Left hindlimb (tissue), 1 donor: ENCODE measurements at places on chromosomes 11 and 22.

DNA sequence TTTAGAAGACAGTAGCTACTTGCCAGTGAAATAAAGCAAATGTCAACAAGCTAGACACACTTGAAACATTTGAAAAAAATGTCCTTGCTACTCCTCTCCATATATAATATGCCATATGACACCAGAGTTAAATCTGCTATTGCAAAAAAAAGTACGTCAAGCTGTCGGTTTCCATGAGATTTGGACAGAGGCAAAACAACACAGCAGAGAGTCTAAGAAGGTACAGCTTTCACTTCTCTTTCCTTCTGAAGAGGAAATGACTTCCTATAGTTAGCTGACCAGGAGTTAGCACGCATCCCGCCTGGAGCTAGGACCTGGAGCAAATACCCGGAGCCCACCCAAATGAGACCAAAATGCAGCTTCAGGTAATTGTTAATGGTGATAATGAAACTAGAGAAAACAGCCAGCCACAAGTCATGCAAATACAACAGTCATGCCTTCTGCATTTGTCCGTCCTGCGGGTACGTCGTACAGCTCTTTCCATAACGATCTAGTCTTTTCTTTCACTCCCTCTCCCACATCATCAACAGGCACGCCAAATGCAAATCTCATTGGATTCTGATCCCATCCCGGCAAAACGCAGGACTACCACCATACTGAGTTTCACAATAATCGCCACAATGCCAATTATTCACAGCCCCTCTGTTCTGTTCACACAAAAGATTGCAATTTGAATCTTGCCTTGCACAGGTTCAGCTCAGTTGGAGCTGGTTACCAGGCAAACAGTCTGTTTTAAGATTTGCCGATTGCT, 395.0 kb upstream of the CCDC90B start:
- DNase-seq, result peak; percentile 62

- DNase-seq, result no peak
Measured at GRCh38 chr11:117891362-117891761, 14.9 kb upstream of the FXYD6 start.

GRCh38 chr22:50209893-50210292, 9.1 kb downstream of the SELENOO start:
- peak; percentile 63 for DNase-seq

DNA sequence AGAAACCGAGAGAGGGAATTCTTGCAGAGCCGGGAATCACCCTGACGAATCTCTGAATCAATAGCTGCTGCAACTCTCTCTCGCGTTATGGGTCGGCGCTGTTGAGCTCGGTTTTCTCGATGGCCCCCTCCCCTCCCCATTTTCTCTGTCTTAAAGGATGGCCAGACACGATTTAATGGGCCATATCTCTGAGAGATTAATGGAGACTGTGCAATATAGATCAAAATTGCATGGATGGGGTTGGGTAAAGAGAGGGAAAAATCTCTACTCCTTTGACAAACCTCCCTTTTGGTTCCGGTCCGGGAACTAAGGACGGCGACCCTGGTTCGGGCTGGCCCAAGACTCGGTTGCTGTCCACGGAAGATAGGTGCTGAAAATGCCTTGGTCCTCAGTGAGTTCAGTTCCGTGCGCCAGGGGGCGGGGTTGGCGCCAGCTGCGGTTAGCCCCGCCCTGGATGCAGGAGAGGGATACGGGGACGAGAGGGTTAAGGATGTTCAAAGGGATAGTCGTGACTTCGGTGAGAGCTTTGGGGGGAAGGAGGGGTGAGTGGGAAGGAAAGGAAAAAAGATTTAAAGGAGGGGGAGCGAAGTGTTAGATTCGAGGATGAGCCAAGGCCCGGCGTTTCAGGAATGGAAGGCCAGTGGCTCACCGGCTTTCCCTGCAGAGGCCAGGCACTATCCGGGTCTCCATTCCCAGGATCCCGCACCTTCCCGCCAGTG, 103.6 kb upstream of the HSD17B12 start:
- no peak for DNase-seq

- DNase-seq, result no peak
Measured at GRCh38 chr11:8265681-8266241, 2.1 kb upstream of the LMO1 start.

DNA sequence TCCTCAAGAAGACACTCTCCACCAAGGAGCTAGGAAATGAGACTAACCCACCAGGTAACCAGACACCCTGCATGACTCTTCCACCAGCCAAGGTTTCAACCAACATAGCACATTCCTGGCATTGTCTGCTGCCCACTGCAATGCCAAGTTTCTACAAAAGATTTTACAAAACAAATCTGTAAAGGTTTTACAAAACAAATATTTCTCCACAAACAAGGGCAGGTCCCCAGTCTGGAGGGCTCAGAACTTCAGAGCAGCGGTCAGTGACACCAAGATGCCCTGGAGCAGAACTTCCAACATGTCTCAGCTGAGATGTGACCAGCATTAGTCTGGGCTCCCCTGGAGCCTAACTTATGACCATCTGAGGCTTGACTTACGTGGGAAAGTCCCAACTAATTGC, 14.0 kb downstream of the GALNT18 start:
- DNase-seq, result no peak

- no peak for DNase-seq
Measured at GRCh38 chr11:111162305-111162704, 83.2 kb upstream of the POU2AF2 start.

DNA sequence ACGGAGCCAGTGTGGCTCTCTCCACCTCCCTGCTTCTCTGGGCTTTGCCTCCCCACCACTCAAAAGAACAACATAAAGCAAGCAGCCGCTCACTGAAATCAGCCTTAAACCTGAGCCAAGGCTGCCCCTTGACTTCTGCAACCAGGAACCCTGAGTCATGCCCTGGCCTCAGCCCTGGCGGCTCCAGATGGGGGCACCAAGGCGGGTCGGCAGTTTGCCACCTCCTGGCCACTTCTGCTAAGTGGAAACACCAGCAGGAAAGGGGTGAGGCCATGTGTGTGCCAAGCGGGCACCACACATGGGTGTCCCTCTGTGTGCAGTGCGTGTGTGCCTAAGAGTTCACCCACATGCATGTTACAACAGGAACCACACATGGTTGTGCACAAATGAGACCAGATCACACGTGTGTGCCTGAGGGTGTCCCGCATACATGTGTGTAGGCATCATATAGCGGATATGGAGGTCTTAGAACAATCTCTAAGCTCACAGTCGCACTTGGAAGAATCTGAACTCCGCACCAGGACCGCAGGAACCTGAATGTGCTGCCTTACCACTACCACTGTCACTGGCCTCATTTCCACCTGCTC, 221.2 kb downstream of the MN1 start:
- DNase-seq, result no peak

DNA sequence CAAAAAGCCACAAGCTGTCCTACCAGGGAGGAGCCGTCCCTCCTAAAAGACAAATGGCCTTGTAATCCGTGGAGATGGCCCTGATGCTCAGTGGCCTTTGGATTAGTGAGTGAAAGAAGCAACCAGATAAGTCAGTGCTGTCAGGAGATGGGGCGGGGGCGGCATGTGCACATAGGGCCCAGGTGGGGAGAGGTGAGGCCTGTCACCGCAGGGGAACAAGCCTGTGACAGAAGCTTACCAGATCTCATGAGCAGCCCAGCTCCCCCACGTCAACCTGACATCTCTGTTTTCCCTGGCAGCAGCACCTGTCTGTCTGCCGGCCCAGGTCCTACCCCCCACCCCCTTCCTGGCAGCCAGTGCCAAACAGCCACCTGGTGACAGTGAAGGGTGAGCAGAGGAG, 162.6 kb downstream of the BUD13 start:
- DNase-seq, result no peak

DNA sequence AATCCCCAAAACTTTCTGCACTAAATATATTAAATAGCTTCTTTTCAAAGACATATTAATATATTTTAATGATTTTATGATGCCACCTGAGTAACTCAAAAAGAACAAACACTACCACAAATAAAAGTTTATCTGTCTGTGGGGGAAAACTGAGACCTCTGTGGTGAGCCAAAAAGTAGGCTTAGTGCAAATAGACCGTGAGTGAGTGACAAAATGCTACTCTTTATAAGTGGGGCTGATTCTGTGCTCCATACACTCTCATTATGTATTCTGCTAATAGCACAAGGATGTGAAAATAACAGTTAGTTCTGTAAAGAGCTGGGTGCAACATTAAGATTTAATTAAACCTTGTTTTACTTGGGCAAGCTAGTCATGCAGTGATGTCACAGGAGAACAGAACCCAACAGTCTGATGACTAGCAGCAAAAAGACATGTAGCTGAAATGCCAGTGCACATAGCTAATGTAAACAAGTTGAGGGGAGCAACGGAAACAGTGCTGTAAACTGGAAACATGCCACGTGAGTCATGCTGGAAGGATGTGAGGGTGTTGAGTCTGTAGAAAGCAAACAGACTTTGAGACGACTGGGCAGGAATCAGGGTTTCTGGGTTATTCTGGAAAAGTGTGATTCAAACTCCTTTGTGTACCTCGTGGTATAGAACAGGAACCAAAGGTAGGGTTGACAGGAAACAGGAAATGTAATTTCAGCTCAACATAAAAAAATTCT, 1130.4 kb downstream of the LRRC4C start:
- peak; percentile 71 for DNase-seq

GRCh38 chr11:116073854-116074837, 569.9 kb upstream of the CADM1 start:
- DNase-seq, result peak; percentile 46

DNA sequence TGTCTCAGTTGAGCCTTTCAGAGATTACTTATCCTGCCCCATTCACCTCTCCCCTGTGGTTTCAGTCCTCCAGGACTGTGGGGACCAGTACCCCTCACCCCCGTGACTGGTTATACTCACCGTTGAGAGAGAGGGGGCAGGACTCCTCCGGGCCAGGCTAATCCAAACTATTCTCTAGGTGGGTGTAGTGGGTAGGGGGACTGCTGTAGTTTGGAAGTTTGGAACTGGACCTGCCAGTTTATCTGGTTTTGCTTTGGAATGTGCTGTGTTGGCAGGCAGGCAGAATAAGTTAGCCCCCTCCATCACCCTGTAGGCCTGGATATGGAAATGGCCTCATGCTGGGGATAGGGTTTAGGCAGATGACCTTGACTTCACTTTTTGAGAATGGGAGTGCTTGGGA, 13.5 kb downstream of the TEAD1 start:
- no peak for DNase-seq

DNA sequence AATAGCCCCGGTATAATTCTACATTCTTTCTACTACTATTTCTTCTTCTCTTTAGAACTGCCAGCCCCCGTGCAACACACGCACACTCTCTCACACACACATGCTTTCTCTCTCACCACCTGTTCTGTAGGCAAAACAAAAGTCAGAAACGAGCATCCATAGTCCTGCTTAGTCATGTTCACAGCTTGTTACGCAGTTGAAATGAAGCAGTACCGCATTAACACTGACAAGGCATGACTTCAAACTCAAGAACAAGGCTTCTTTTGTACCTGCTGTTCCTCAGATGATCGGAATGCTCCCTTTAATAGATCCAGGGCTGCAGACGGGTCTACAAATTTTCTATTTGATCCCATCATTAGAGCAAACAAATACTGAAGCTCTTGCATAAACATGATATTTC, 42.2 kb downstream of the USP28 start:
- DNase-seq, result no peak

DNA sequence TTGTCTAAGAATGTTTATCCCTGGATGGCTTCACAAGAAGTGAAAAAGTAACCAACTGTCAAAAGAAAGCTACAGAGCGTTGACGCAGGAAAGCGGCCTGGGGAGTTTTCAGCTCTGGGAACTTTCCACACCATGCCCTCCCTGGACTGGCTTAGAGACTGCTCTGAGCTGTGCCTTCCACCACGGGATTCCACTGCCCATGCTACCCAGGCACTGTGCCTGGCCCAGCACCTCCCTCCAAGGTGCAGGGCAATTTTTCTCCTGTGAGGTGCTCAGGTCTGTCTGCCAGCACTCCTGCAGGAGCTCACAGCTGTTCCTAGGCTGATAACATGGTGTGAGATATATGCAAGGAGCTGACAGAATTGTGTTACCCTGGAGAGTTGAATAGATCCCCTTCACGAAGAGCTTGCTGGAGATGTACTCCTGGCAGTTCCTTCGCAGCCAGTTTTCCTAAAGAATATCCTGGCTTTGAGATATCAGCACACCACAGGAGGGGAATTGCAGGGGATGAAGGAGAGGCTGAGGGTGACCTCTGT, 258.3 kb upstream of the B3GAT1 start:
- DNase-seq, result no peak

DNA sequence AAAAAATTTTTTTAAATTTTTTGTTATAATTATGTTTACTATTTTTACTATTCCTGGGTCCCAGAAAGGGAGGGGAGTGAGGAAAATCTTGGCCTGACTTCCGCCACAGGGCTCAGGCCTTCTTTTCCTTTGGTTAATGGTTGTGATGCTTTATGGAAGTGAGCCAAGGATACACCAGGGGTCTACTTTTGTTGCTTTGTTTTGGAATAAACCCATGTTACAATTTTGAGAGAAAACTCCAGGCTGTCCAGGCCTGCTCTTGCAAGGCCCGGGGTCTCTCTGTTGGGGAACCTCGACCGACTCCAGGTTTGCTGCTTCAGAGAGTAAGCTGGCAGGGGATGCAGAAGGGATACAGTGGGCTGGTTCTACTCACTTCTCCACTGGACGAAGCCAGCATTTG, 84.7 kb downstream of the ABTB2 start:
- no peak for DNase-seq

DNA sequence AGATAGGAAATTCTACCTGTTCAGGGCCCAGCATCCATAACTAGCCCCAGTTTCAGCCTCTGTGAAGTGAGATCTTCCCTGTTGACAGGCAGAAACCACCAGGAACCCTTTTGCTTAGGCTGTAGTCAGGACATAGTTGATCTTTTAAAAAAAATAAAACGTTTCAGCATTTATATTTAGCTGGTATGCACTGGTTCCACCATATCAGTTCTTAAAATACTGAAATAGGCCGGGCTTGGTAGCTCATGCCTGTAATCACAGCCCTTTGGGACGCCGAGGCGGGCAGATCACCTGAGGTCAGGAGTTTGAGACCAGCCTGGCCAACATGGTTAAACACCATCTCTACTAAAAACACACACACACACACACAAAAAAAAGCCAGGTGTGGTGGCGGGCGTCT, 35.3 kb downstream of the GALNT18 start:
- no peak for DNase-seq

DNA sequence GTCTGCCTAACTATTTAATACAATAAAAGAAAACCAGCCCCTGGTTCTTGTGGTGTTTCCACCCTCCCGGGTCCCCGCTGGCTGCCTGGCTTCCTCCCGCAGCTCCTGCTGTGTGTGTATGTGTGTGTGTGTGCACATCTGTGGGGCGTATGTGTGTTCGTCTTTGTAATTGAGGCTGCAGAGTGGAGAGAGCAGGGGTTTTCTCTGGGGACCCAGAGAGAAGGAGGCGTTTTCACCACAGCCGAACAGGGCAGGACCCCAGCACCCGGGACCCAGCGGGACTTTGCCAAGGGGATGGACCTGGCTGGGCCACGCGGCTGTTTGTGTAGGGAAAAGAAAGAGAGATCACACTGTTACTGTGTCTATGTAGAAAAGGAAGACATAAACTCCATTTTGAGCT, 42.7 kb downstream of the IGLL1 start:
- DNase-seq, result no peak
